ENCODE measurements at places on chromosomes 3 and 15.

- no peak for DNase-seq
Observed at GRCh38 chr15:90883976-90884718, at the start of gene FES. TSS of gene FES (plus strand) at chr15:90884504. CDS start at chr15:90885046, 542 bp downstream.

GRCh38 chr15:78641749-78642275 is 802 bp upstream of the CHRNB4 start:
- no peak for DNase-seq

GRCh38 chr3:117442566-117442965 is 733.0 kb downstream of the TUSC7 start:
- DNase-seq, result no peak

- DNase-seq, result no peak
Observed at GRCh38 chr3:151556596-151556995, 95.7 kb upstream of the IGSF10 start.

DNA sequence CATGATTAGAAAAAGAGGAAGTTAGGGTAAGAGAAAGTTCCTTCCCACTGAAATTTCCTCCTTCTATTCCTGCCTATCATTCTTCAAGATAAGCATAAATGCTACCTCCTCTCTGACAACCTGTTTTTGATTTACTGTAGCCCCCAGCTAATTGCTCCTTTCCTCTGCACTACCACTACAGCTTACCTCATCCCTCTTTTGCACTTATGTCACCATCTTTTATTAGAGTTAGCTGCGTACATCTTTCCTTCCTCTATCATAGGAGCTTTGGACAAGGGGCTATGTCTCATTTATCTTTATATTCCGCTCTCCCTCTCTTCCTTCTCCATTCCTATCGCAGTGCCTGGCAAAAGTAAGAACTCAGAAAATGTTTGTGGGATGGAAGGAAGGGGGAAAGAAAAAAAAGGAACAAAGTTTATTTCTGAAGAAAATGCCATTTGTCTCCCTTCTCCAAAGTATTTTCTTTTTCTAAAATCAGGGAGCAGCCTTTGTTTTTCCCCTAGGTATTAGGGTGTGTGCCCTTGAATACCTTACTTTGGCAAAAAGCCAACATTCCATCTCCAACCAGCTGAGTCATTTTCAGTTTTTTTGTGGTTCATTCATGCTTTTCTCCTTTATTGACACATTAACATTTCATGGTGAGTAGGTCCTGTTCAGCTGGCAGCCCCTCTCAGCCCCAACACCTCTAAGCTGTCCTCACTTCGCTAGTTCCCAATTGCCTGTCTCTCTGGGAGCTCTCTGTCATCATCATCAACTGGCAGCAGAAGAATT is 87.6 kb upstream of the SOX2 start:
- DNase-seq, result no peak

Measured in stimulated activated CD8-positive, alpha-beta memory T cell treated with anti-CD3 and anti-CD28 coated beads, Interleukin-2, amount 100 ng/mL, for 1 hour (primary cell).